ENCODE measurements at places on chromosomes 1 and 21.

- no peaks in the 10 kb centered on the region for H3K4me1 ChIP-seq
- H3K4me3 ChIP-seq: no peak overlapping the region
- no peaks in the 10 kb centered on the region for H3K36me3 ChIP-seq
- no peaks in the 10 kb centered on the region for H3K27me3 ChIP-seq
- H3K27ac ChIP-seq: no peak overlapping the region
Measured at GRCh38 chr1:66725885-66726665, 26.2 kb upstream of the DYNLT5 start.

DNA sequence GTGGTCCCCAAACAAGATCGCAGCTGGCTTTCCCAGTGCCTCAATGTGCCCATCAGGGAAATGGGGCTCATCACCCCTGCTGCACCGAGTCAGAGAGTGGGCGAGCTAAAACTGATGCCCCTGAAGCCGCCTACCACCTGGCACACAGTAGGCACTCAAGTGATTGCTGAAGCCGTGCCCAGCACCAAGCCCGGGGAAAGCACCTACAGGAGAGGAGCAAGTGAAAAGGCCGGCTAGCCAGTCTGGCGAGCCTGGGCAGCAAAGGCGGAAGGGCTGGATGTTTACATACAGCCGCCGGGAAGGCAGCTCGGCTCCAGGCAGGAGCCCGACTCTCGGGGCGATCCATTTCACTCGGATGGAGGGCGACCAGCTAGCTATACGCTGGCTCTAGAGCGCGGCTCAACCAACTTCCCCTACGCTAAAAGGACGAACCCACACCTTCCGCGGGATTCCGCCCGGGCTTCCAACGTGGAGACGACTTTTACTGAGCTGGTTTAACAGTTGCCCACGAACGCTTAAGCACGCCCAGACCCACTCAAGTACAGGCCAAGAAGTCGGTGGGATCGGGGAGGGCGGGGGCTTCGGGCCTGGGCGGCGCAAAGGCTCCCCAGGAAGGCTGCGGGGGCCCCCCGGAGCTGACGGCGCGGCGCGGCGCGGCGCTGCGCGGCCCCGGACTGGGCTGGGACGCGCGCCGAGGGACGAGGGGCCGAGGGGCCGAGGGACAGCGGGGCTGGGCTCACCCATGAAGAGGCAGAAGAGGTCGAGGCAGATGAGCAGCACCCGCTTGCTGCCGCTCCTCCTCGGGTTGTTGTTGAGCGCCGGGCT is 1.0 kb downstream of the PLPP3 start:
- H3K27ac ChIP-seq: peak overlapping the region; percentile 97
- H3K27me3 ChIP-seq: no peaks in the 10 kb centered on the region
- H3K4me3 ChIP-seq: peak overlapping the region; percentile 90
- peaks cover 21% of the 10 kb centered on the region for H3K4me1 ChIP-seq
- DNase-seq: peak; percentile 88

DNA sequence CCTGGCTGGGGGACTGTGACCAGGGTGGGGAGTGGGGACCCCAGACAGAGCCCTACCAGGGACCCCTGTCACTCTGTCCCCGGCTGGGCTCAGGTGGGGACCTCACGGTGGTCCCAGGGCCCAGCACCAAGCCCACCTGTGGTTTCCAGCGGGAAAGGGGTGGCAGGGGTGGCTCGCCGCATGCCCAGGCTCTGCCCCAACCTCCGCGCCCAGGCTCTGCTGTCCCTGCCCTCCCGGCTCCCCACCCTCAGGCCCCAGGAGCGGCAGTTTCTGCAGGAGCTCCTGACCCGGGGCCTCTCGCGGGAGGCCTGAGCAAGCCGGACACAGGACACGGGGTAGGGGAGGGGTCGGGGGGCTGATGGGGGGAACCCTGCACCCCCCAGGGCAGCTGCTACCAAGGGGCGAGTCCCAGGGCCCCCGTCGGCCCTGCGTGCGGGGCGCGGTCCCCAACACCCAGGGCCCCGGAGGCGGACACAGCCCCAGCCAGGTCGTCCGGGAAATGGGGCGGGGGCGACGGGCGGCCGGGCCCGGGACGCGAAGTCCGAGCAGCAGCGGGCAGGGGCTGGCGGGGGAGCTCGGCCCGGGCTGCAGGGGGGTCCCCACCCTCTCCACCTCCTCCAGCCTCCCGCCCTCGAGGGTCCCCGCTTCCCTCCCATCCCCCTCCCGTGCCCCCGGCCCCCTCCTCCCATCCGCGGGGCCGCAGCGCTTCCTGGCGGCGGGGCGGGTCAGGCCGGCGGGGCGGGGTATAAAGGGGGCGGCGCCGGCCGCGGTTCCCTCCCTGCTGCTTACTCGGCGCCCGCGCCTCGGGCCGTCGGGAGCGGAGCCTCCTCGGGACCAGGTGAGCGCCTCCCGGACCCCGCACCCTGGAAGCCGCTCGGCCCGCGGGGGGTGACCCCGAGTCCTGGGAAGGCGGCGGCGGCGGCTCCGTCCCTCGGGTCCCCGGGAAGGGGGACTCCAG is at the start of gene COL6A2:
COL6A2 (plus strand) TSS at position 777 of the 958 bp plus-strand sequence.
- H3K27me3 ChIP-seq: no peaks in the 10 kb centered on the region
- H3K27ac ChIP-seq: peak within 1 kb of the TSS; percentile 98
- no peaks in the 10 kb centered on the region for H3K36me3 ChIP-seq
- DNase-seq: peak; percentile 86

DNA sequence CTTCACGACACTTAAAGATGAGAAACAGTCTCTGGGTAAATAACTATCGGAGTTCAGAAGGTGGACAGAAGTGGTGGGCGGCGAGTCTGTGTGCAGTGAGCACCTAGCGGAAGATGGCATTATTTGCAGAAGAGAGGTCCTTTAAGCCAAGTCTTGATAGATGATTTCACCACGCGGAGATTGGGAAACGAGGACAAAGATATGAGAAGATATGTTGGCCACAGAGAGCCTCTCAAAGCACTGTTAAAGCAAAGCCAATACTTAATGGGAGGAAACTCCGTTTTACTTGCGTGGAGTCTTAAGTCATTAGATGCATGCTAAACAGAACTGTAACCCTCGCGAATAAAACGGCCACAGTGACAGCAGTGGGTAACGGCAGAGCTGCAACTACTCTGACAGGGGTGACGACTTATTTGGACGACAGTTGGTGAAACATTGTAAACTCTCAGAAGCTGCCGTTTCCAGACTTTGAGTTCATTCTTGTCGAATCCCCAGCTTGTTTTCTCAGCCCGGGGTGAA is 577 bp upstream of the CEP350 start:
- no peak for DNase-seq
- H3K36me3 ChIP-seq: no peaks in the 10 kb centered on the region
- no peaks in the 10 kb centered on the region for H3K27me3 ChIP-seq
- peak overlapping the region; percentile 97 for H3K27ac ChIP-seq
- H3K4me1 ChIP-seq: peaks cover 31% of the 10 kb centered on the region

DNA sequence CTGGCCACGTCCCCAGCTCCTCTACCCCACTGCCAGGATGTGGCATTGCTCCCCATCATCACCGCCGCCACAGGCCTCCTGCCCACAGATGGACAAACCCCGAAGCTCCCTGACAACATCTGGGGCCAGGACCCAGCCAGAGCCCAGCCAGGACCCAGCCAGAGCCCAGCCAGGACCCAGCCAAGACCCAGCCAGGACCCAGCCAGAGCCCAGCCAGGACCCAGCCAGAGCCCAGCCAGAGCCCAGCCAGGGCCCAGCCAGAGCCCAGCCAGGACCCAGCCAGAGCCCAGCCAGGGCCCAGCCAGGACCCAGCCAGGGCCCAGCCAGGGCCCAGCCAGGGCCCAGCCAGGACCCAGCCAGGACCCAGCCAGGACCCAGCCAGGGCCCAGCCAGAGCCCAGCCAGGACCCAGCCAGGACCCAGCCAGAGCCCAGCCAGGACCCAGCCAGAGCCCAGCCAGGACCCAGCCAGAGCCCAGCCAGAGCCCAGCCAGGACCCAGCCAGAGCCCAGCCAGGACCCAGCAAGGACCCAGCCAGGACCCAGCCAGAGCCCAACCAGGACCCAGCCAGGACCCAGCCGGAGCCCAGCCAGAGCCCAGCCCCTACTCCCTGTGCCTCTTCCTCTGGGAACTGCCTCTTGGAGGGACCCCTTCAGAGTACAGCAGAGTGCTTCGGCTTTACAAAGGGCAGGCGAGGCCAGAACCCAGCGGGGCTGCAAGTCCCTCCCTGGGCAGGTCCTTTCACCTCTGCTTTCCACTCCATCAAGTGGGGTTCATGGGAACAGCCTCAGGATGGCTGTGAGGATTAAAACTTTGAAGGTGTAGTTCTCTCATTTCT is 43.7 kb downstream of the DISP3 start:
- no peaks in the 10 kb centered on the region for H3K27me3 ChIP-seq
- no peak overlapping the region for H3K27ac ChIP-seq
- H3K36me3 ChIP-seq: no peaks in the 10 kb centered on the region
- H3K4me3 ChIP-seq: no peak overlapping the region
- DNase-seq: no peak

GRCh38 chr1:111778541-111779051 is 22.9 kb downstream of the DDX20 start:
- no peaks in the 10 kb centered on the region for H3K36me3 ChIP-seq
- H3K27ac ChIP-seq: no peak overlapping the region
- H3K4me3 ChIP-seq: no peak overlapping the region
- no peak for DNase-seq
- no peaks in the 10 kb centered on the region for H3K4me1 ChIP-seq

GRCh38 chr1:54410359-54410758 is 4.2 kb upstream of the SSBP3 start:
- no peaks in the 10 kb centered on the region for H3K36me3 ChIP-seq
- H3K4me1 ChIP-seq: peaks cover 41% of the 10 kb centered on the region
- DNase-seq: no peak
- peak overlapping the region; percentile 97 for H3K27ac ChIP-seq

DNA sequence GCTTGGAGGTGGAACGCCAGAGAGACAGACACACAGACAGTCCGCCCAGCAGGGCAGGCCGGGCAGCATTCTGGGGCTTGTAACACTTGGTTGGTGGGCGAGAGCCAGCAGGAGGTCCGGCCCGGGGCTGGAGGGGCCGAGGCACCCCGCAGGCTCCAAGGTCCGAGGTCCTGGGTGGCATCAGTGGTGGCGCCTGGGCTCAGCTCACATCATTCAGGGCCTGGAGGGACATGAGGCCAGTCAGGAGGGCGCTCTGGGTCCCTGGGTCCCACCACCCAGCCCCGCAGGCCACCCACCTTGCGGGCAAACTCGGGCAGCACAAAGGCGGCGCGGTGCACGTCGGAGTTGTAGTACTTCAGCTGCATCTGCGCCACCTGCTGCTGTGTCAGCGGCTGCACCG is 5.2 kb downstream of the SRM start:
- H3K27ac ChIP-seq: no peak overlapping the region
- H3K27me3 ChIP-seq: no peaks in the 10 kb centered on the region
- no peak overlapping the region for H3K4me3 ChIP-seq
- peaks cover 13% of the 10 kb centered on the region for H3K4me1 ChIP-seq
- DNase-seq: no peak

DNA sequence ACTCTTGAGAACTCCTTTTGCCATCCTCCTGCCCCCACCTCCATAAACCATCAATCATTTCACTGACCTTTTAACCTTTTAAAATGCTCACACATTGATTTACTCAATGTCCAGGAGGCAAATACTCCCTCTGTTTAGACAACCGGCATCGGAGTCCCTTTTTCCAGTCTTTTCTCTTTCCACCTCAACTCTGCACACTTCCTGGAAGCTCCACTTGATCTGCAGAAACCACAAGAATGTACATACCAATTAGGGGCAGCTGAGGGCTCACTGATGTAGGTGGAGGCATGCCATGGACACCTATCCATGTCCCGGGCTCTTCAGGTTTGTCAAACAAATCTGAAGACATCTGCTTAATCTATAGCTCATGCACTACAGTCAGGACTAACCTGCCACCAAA is 5.3 kb upstream of the AMIGO1 start:
- no peak for DNase-seq
- H3K36me3 ChIP-seq: no peaks in the 10 kb centered on the region
- H3K4me3 ChIP-seq: no peak overlapping the region
- peaks cover 8% of the 10 kb centered on the region for H3K4me1 ChIP-seq
- no peak overlapping the region for H3K27ac ChIP-seq

- no peaks in the 10 kb centered on the region for H3K36me3 ChIP-seq
- H3K4me1 ChIP-seq: peaks cover 12% of the 10 kb centered on the region
- peak overlapping the region; percentile 63 for H3K27ac ChIP-seq
- no peak overlapping the region for H3K4me3 ChIP-seq
- no peak for DNase-seq
- H3K27me3 ChIP-seq: no peaks in the 10 kb centered on the region
Measured at GRCh38 chr1:85611856-85612255, 31.3 kb downstream of the CCN1 start.

DNA sequence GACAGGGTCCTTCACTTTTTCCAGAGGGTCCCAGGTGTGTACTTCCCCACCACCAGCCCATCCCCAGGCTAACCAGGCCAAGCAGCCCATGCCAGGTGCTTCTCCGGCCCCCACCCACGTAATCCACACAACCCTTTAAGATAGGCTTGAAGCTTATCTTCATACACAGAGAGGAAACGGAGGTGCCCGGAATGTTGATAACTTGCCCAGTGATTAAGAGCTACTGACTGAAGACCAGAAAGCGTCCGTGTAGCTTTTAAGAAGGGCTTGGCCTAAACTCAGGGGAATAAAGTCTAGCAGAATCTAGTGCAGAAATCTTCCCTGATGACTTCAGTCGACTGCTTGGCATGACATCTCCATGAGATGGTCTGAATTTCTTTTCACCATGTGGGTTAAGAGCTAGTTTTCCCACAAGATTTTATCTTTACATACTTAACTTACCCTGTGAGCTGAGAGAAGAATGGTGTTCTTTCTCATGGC is 138.7 kb downstream of the GALNT2 start:
- H3K4me1 ChIP-seq: peaks cover 26% of the 10 kb centered on the region
- no peak overlapping the region for H3K27ac ChIP-seq
- H3K4me3 ChIP-seq: no peak overlapping the region
- no peaks in the 10 kb centered on the region for H3K36me3 ChIP-seq
- no peak for DNase-seq
- no peaks in the 10 kb centered on the region for H3K27me3 ChIP-seq

- no peak overlapping the region for H3K27ac ChIP-seq
- no peaks in the 10 kb centered on the region for H3K36me3 ChIP-seq
- H3K27me3 ChIP-seq: no peaks in the 10 kb centered on the region
- DNase-seq: no peak
Measured at GRCh38 chr1:14570514-14570913, 28.0 kb upstream of the KAZN start.

- H3K4me3 ChIP-seq: no peak overlapping the region
- H3K27me3 ChIP-seq: no peaks in the 10 kb centered on the region
- no peaks in the 10 kb centered on the region for H3K4me1 ChIP-seq
- H3K27ac ChIP-seq: no peak overlapping the region
Measured at GRCh38 chr1:71920556-71920955, 361.8 kb downstream of the NEGR1 start.

DNA sequence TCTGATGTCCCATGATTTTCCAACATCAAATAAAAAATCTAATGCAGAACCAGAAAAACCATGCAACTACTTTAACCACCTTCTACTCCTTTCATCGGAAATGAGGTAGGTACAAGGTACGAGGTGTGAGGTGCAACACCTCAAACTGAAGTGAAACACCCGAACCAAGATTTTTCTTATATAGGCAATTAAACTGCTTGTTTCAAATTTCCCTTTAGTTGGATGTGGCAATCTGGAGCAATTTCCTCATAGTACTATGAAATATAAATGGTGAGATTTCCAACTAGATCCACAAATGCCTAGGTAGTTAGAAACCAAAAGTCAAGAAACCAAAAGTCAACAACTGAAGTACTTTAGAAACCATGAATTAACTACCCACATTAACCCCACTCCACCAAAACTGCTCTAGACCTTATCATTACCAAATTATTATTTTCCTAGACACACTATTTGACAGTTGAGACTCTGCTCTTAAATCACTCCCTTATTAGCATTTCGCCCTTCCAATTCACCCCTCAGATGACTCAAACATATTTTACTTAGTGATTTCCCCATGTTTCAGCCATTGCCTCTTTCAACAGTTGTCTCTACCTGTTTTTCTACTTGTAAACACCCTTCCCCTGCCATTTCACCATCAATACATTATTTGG is 37.8 kb downstream of the FUBP1 start:
- no peak overlapping the region for H3K4me3 ChIP-seq
- no peaks in the 10 kb centered on the region for H3K27me3 ChIP-seq
- H3K36me3 ChIP-seq: no peaks in the 10 kb centered on the region
- H3K27ac ChIP-seq: no peak overlapping the region
- DNase-seq: no peak

Measured in vagina (tissue), 2 donors.